ENCODE measurements at places on chromosomes 13 and 19.

DNA sequence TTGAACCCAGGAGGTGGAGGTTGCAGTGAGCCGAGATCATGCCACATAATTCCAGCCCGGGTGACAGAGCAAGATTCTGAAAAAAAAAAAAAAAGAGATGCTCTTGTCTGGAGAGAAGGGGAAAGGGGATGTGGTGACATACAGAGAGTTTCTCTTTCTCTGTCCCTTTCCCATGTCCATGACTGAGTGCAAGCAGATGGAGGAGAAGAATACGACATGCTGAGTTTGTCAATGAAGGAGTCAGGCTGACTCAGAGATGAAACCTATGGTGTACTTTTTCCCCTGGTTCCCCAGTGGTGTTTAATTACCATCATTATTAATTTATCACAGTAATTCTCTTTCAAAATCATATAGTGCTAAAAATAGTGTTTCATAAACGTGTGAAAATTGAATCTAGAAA is 448.8 kb downstream of the FOXO1 start:
- DNase-seq, result no peak

DNA sequence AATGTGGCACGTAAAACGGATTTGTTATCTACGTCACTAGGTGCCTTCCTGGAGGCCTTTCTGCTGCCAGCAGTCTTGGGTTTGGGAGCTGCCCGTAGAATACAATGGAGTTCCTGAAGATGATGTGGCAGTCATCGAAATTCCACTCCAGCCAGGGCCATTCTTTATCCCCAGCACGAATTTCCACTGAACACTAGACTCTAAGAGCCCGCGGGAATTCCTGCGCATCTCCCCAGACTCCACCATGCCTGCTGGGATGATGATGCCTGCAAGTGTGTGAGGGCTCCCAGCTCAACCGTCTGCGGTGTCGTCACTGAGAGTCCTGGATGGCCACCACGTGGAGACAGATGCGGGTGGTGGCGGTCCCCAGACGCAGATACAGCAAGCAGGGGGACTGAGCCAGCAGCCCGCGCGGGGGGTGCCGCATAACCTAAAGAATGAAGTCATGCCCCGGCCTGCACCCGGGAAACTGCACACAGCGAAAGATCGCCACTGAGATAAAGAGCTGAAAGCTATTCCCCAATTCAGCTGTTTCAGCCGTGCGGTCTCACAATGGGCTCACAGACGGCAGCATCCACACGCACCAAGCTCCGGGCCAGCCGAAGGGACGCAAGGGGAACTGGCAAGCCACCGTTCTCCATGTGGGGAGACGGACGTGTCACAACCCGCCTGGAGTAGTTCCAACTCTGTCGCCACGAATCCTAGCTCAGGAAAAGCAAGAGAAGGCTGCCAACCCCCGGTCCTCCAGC is 41.1 kb downstream of the COL4A1 start:
- no peak for DNase-seq

DNA sequence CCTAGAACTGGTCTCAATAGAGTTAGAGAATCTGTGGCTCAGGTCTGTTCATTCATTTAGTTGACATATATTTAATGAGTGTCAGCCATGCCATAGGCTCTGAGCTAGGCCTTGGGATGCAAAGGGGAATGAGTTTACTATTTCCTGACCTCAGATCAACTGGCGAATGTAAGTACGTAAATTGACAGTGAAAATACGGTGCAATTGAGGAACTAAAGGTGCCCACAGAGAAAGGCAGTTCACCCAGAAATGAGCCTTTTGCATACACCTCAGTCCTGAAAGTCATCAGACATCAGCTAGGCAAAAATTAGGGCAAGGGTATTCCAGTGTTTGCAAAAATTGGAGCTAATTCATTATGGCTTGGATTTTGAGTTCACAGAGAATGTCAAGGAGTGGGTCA is 20.6 kb upstream of the UPF3A start:
- DNase-seq, result no peak

DNA sequence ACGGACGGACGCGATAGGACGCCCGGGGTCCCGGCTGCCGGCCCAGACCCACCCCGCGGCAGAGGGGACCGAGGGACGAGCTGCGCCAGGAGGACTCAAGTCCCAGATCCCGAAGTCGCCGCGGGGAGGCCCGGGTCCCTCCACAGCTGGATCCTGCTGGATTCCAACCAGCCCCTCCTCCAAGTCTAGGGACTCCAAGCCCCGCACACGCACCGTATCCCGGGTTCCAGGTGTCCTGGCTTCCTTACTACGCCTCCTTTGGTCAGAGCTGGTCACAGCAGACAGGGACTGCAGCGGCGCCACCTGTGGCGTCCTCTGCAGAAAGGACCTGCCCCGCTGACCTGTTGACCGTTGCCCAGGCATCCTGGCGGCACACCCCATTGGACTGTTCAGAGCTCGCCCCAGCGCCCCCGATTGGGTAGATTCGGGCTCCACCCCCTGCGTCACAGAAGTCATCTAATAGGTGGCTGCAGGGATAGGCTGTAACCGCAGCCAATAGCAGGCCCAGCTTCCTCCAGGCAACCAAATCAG is 29.0 kb upstream of the ZNF709 start:
- DNase-seq, result no peak

DNA sequence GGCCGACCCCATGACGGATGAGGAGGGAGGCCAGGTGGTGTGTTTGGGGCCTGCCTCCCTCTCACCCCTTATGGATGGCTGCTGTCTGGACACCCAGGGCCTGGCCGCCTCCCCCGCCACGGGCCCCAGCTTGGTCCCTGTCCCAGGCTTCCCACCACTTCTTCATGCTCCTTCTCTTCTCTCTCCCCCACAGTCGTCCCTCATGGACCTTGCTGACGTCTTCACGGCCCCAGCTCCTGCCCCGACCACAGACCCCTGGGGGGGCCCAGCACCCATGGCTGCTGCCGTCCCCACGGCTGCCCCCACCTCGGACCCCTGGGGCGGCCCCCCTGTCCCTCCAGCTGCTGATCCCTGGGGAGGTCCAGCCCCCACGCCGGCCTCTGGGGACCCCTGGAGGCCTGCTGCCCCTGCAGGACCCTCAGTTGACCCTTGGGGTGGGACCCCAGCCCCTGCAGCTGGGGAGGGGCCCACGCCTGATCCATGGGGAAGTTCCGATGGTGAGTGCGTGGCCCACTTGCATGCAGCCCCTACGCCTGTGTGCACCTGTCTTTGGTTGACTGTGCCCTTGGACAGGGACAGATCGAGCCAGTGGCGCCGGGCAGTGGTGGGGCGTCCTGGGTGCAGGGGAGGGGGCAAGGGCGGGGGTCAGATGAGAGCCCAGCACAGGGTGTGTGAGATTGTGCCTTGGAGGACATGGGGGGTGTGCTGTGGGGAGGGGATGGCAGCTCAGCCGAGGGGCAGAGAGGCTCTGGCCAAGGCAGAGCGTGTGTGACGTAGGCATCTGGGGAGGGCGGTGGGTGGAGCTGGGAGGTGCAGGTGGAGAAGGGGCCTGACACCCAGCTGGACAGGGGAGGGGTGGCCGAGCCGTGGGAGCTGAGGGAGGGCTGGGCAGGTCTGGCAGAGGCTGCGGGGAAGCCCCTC is 16.8 kb downstream of the EPN1 start:
- no peak for DNase-seq

DNA sequence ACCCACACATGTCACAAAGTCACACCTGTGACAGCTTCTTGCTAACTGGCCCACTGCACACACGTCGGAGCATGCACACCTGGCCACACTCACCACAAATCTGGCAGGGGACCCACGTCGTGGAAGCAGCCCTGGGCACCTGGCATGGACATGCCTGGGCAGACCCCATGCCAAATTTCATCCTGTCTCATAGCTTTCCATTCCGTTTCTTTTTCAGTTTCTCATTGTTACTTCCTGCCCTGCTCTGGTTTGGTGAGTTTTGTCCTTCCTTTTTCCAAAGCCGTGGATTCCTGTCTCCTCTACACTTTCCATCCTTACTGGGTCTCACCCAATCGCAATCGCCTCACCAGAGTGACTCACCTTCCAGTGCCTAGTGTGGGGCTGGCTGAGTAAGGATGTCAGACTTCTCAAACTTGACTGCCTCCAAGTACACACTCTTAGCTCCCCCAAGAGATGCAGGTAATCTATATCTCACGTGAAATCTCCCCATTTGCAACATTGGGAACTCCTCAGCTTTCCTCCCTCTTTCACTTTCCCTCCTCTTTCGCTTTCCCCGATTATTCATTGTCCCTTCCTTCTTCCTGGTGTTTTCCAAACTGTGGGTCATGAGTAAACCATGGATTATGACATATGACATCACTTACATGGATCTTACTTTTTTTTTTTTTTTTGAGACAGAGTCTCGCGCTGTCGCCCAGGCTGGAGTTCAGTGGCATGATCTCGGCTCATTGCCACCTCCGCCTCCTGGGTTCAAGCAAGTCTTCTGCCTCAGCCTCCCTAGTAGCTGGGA is 1.6 kb upstream of the BBC3 start:
- DNase-seq, result no peak

- no peak for DNase-seq
Measured at GRCh38 chr19:918481-919198, 1.5 kb downstream of the KISS1R start.

DNA sequence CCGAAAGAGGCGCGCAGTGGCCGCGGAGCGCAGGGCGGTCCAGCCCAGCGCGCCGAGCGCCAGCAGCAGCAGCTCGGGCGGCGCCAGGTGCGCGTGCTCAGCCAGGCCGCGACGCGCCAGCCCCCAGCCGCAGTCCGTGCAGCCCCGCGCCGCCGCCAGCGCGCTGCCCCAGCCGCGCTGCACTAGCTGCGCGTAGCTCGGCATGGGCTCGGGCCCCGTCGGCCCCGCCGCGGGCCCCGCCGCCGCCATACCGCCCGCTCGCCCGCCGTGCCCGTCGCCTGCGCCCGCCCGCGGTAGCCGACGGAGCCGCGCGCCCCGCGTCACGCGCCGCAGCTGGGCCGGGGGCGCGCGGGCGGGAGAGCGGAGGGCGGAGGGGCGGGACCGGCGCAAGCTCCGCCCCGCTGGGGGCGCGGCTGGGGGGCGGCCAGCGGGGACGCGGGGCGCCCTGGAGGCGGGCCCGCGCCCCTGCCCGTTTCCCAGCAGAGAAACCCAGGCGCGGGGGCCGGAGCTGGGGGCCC is at the start of gene CERS1:
TSS of gene CERS1 (minus strand) at position 335 of the 518 bp plus-strand sequence. CDS start at position 249, 86 bp downstream.
- DNase-seq, result peak; percentile 87

GRCh38 chr13:45847554-45848224 is 3.9 kb downstream of the SIAH3 start:
- no peak for DNase-seq

- DNase-seq, result no peak
Measured at GRCh38 chr19:4868286-4868834, 893 bp upstream of the PLIN3 start.

GRCh38 chr13:23212671-23213070 is 31.9 kb downstream of the SGCG start:
- DNase-seq, result no peak

DNA sequence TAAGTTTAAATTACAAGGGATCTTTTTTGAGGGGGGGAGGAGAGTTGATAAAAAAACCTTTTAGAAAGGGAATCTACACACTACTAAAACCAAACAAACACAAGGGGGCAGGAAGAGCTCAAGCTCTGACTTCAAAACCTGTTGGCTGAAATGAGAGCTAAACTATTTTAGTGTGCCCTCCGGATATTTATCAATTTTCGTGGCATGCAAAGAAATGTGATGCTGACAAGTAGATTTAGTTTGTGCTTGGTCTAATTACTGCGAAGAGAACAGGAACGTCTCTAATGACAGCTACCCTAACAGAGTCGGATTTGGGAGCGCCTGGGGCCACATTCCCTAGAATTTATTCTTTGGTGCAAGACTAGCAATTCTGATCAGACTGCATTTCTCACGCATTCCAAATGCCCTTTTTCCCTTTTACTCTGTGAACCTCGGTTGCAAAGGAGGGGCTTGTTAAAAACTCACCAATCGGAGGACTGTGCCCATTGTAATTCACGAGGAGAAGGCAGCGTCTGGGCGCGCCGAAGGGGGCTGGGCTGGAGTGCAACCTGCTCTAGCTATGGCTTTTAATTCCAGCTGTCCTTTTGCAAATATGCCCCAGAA is 802 bp upstream of the FREM2 start:
- DNase-seq, result no peak

DNA sequence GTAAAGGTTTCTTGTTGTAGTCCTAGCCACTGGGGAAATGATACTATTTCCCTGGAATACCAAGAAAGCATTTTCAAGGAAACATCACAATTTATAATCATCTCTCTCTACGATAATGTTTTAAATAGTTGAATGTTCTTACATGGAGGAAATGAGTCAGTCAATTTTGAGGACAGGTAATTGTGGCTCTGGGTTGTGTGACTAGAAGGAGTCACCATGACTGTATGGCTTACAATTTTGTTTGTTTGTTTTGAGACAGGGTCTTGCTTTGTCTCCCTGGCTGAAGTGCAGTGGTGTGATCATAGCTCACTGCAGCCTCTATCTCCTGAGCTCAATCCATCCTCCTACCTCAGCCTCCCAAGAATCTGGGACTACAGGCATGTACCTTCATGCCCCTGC is 47.4 kb downstream of the COG3 start:
- no peak for DNase-seq

- no peak for DNase-seq
Measured at GRCh38 chr19:46356149-46357055, 9.5 kb downstream of the PPP5C start.

DNA sequence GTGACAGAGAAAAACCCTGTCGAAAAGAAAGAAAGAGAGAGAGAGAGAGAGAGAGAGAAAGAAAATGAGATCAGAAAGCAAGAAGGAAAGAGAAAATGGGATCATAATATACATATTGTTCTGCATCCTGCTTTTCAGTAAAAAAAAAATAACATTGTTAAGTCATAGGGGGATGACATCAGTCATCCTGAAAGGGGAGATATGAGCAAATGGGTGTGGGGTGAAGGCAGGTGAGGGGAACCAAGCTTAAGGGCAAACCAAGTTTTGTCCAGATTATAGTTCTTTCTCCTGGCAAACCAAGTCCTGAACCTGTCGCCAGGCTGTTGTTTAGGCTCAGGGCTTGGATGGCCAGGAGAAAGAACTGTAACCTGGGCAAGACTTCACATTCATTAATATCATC is 92.6 kb upstream of the TMTC4 start:
- no peak for DNase-seq
